ENCODE measurements at places on chromosomes 7 and 10. TPM values are rescaled to one million over a fixed set of nuclear protein-coding genes. Genes with fewer than 3 reads are reported as not detected.

DNA sequence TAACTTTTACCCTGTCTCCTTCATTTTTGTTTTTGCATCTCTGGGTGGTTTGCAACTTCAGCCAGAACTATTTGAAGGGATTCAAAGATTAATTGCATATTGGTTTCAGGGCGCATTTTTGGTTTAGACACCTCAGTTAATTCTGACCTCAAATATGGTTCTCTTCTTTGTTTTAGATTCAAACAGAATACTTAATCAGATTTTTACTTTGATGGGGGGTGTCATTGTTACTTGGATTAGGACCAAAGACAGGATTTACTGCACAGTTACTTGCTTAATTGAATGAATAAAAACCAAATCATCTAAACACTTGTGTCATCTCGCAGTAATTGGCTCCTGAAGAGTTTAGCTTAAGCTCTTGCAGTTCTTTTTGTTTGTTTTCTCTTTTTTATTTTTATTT is 100.9 kb downstream of the PHTF2 start:
- DNase-seq, result no peak

DNA sequence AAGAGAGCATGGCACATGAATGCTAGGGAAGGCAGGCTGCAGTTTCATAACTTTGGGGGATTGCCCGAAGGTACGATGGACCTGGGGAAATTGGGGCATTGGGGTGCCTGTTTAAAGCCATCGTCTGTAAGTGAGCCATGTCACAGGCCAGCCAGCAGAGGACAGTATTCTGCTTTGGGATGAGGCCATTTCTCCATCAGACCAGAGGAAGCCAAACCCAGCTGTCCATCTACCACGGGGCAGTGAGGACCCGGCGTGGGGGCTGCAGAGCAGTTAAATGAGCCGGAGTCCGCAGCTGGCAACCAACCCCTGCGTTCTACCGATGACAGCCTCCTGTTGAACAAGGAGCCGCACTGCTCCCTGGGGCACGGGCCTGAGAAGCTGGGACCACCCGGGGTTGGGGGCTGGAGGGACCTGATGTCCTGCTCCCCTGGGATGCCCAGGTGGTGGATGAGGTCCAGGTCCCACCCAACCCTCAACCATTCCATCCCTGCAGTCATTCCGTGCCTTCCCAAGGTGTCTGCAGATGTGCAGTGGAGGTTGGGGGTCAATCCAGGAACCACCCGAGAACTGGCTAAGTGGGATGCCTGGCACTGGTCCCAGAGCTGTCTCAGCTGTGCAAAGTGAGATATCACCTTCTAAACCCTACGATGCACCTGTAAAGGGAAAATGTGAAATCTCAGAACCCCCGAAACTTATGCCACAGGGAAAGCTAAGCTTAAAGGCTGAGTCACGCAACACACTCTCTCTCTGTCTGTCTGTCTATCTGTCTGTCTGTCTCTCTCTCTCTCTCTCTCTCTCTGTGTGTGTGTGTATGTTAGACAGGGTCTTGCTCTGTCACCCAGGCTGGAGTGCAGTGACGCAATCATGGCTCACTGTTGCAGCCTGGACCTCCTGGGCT is 12.1 kb upstream of the RHBDD2 start:
- DNase-seq, result no peak

- DNase-seq, result no peak
These were observed 288.8 kb downstream of the USP6NL start for GRCh38 chr10:11322698-11323097.

DNA sequence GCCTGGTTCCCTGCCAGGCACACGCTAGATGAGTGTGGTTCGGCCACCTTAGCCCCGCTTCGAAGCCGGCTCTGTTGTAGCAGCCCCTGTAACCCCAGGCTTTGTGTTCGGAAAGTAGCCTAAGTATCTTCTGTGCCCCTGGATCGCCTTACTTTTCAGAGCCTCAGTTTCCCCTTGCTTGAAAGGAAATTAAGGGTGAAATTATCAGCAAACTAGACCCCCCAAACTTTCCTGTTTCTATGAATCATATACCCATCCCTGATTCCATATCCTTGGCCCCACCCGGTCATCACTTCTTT is 312 bp downstream of the PDCD11 start:
- DNase-seq, result no peak

DNA sequence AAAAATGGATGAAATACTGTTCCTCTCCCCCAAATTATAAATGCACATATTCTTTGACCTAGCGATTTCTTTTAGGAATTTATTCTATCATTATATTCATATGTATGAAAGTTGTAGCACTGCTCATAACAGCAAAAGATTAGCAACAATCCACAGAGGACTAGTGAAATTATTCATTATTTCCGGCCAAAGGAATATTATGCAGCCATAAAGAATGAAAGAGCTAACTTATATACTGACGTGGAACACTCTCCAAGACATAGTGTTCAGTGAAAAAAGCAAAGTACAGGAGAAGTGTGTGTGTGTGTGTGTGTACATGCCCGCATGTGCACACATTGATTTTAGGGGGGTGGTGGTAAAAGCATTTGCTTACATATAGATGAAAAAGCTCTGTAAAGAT is 23.3 kb downstream of the MMS19 start:
- no peak for DNase-seq

DNA sequence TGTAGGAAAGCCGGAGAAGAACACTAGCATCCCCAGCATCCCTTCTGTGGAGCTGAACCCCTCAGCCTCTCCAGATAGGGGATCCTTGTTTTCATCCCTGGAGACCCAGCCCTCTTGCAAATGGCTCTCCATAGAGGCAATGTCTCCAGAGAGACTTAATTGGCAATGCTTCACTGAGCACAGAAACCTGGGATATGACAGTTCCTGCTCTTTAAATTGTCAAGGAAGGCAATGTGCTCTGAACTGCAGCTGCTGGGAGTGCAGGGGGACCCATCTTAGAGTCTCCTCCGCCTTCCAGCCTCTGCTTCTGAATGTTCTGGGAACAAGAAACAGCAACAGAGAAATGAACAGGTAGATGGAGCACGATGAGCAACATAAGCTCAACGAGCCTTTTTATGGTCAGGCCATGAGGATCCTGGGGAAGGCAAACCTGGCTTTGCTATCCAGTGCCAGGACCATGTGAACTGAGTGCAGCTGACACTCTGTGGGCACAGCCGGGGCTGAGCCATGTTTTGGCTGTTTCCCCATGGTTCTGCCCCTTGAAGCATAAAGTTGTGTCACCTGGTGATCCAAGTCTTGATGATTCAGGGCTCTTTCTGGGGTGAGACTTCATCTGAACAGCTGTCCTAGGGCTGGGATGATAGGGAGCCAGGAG is 481.0 kb downstream of the PLXNA4 start:
- DNase-seq, result no peak

- no peak for DNase-seq
These were observed 53.7 kb downstream of the IKZF1 start for GRCh38 chr7:50358041-50358705.

Gene LDB3
- 59.5 TPM for total RNA-seq

Gene PTPN20
- total RNA-seq, result 6.6 TPM

Gene WNT8B
- total RNA-seq, result not detected

Gene PLCE1
- total RNA-seq, result 13.5 TPM

Gene ADAM8
- 14.0 TPM for total RNA-seq

Gene TMEM184A
- total RNA-seq, result 1.5 TPM
